ENCODE measurements at places on chromosomes 12 and 14.

DNA sequence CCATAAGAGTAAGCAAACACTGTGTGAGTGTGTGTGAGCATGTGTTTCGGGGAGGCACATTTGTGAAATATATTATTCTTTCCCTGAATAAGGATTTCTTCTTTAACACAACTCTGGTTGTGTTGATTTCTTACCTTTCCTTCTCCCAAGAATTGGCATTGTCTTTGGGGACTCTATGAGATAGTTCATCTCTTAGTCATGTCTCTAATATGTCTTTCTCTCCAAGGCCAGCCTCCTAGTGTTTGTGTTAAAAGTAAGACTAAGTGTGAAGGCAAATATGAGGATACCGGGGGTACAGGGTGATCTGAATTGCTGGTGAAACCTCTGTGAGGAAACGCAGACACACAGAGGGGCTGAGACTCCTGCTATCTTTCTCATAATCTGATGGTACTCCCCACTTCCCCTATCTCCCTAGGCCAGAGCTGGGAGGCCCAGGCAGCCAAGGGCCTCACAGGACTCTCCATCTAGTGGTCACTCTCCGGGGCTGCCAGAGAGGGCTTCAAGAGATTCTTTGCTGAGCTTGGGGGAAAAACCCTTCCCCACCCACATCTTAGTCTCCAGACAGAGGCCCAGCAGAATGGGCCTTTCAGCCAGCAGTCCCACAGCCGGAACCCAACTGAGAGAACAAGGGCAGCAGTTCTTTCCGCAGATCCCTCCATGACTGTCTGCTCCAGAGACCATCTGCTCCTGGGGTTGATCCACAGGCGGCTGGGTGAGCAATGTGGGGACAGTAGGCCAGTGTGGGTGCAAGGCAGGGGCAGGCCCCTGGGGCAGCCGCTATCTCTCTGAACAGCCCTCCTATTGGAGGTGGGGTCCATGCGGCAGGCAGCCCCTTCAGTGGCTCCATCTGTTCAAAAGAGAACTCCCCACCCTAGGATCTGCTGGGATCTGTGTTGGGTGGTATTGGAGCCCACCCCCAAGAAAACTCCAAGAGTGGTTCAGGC, 5.8 kb upstream of the HOXC12 start:
- DNase-seq = no peak

- DNase-seq = no peak
These were observed 9.4 kb upstream of the SELPLG start for GRCh38 chr12:108642899-108643654.

- DNase-seq = no peak
These were observed 45.5 kb upstream of the OVCH1 start for GRCh38 chr12:29543036-29543435.

GRCh38 chr12:93442411-93443340, 929 bp upstream of the UBE2N start:
- DNase-seq = no peak

DNA sequence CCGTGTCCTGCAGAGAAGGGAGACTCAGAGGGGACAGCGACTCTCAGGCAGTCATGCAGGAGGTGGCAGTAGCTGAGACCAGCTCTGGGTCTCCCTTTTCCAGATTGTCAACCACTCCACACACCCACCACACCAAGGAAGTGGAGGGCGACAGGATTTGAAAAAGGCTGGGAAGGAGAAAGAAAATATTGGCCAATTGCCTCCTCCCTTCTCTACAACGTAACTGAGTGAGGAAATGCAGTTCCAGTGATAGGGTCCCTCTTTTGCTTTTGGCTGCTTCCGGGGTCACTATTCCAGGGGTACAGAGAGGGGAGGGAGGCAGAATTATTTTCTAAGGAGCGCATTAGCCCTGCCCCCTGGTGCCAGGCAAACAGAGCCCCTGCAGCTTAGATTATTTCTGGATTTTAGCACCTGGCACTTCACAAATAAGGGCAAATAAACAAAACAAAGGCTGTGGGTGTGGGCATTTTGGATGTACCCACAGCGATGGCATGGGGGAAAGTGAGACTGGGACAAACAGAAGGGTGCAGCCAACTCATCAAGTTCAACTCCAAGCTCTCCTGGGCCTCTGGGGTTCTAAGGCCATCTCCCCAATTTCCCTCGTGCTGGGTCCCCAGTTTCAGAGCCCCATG, 20.4 kb downstream of the ASB2 start:
- no peak for DNase-seq

DNA sequence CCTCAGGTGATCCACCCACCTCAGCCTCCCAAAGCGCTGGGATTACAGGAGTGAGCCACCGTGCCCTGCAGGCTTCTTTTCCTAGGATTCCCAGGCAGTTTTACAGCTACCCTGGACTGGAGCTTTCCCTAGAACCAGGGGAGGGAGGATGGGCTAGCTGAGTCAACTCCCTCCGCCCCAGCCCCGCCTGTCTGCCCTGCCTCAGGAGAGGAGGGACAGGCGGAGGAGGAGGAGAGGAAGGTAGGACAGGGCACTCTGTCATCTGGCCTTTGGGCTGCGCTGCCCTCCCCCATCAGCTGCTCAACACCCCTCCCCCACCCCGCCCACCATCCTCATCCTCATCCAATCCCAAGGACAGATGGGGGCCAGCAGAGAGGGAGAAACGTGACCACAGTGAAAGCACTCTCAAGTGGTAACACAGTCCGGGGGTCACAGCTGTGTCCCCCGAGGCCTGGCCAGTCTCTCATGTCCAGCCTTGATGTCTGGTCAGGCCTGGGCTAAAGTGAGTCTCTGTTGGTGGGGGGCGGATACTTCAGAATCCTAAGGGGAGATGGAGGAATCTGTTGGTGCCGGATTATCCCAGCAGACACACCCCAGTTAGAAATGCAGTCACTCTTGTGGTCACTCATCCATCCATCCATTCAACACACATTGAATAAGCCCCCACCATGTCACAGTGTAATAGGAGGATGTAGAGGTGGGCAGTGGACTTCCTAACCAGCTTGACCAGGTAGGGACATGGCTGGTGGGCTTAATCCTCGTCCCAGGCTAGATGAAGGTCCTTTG, 12.3 kb downstream of the FIGNL2 start:
- DNase-seq = no peak

DNA sequence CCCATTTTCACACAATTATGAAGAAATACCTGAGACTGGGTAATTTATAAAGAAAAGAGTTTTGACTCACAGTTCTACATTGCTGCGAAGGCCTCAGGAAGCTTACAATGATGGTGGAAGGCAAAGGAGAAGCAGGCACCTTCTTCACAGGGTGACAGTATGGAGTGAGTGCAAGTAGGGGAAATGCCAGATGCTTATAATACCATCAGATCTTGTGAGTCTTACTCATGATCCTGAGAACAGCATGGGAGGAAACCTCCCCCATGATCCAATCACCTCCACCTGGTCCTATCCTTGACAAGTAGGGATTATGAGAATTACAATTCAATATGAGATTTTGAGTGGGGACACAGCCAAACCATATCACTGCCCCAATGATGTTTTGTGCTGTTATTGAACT, 189.3 kb upstream of the CRY1 start:
- DNase-seq = no peak

DNA sequence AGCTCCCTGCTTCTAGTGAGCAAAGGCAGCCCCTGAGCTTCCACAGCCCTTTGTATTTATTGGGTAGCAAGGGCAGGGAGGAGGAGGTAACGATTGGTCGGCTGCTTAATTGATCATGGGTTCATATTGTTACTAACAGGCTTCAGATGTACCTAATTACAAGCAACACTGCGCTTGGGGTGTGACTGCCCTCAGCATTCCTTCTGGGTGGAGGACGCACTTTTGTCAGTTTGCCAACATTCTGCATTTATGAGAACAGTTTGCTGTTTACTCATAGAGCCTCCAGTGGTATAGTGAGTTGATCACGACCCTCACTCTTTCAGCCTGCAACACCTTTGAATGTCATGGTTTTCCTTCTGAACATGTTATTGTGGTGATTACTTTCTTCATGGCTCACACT, 9.6 kb downstream of the TSHR start:
- no peak for DNase-seq

GRCh38 chr14:25411781-25412757, 362.1 kb upstream of the STXBP6 start:
- DNase-seq = no peak

GRCh38 chr12:32139064-32139421, 32.4 kb downstream of the BICD1 start:
- DNase-seq = no peak

GRCh38 chr12:77940567-77940966, 109.9 kb downstream of the NAV3 start:
- no peak for DNase-seq

- no peak for DNase-seq
These were observed 43.4 kb downstream of the WDR20 start for GRCh38 chr14:102182936-102183619.

- no peak for DNase-seq
These were observed 121.4 kb downstream of the KSR2 start for GRCh38 chr12:117847371-117847770.

GRCh38 chr14:77100961-77101360, 2.9 kb downstream of the CIPC start:
- DNase-seq = no peak

- DNase-seq = no peak
These were observed 8.0 kb upstream of the LGMN start for GRCh38 chr14:92756446-92756845.

DNA sequence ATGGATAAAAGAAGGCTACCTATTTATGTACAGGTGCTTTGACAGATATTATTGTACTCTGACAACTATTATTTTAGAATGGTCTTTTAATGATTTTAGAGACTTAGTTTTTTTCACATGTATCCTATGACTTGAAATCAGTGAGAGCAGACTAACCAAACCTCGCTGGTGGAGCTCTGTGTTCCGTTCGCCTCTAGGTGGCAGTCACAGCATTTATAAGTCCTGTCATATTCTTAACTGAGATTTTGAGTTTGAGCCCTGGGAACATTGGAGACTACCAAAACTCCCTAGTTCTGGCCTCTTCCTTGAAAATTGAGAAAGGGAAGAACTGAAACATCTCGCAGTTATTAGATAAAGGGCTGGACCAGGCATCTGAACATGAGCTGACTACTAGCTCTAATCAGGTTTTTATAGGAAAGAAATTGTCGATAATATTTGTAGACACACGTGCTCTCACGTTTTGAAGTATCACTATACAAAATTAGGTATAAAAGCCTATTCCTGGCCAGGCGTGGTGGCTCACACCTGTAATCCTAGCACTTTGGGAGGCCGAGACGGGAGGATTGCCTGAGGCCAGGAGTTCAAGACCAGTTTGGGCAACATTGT, 48.3 kb downstream of the TTLL5 start:
- peak; percentile 83 for DNase-seq

GRCh38 chr12:10238526-10238925, 25.8 kb downstream of the GABARAPL1 start:
- DNase-seq = no peak

DNA sequence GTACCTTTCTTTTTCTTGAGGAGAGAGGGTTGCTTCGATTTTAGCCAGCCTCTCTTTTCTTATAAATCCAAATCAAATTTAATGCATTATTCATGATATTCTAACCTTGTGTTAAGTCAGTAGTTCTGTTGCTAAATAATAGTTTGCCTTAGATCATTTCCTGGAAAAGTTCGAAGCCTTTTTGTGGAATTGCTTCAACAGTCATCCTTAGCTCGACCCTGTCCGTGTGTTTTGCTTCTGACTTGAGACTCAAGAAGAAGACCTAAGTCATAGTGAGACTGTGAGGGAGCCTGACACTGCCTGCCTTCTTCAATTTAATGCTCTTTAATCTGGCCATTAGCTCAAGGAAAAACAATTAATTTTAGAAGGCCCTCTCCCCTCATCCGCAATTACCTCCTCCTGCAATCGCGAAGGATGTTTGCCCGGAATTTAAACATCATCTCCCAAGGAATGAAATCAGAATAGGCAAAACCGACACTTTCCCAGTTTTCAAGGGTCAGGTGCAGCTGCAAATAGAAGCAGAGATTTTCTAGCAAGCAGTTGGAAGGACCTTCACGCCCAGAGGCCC, 453 bp upstream of the SLC4A8 start:
- no peak for DNase-seq

DNA sequence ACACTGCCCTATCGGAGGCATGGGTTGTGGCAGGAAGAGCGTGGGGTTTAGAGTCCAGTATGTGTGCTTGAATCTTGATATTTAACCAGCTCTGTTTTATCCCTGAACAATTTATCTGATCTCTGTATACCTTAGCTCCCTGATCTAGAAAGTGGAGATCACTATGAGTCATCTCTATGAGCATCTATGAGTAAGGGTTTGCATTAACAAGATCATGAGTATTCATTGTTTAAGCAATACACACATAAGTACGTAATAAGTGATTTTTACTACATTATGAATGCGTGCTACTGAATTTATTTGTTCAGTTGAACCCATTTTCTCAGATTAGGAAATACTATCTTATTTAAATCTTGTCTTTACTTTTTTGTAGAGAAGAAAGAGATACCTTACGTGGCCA, 49.4 kb downstream of the GPATCH2L start:
- DNase-seq = no peak

DNA sequence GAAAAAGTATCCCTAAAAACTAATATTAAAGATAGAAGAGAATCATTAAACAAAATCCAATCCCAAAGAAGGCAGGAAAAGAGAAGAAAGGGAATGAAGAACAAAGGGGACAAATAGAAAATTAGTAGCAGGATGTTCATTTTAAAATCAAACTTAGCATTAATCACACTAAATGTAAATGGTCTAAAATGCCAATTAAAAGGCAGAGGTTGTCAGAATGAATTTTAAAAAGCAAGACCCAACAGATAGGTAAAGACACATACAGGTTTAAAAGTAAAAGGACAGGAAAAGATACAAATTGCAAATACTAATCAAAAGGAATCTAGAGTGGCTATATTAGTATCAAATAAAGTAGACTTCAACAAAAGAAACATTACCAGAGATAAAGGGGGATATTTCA, 12.5 kb downstream of the DDHD1 start:
- DNase-seq = no peak

GRCh38 chr12:68231229-68231628, 5.6 kb upstream of the IL26 start:
- no peak for DNase-seq

DNA sequence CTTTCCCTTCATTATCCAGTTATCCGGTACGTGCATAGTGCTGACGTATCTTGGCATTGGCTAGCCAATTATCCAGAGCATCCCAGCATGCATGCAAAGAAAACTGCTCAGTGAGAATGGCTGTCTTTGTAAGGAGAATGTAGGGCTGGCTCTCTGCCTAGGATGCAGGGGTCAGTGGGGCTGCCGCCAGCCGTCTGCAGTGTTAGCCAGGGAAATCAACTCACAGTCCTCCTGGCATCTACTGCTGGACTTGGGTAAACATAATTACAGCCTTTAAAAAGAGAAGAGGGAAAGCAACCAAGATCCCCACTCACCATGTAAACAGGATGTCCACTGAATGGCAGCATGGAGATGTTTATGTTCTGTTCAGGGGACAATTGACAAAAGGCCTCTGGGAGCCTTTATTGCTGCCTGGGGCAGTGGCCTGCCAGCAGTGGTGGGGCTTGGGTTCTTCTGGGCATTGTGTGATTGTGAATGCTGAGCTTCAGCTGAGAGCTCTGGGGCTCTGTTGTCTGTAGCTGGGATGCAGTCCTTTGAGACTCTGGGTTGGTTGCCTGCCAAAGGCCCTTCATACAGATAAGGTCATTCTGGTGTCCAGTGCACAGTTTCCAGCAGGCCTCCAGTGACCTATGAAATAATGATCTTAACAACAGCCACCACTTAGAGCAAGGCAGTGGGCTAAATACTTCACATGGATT, 121.8 kb downstream of the TBC1D30 start:
- peak; percentile 56 for DNase-seq

- DNase-seq = no peak
These were observed 39.8 kb upstream of the NRXN3 start for GRCh38 chr14:78130356-78130755.

GRCh38 chr12:132489078-132489601, 811 bp upstream of the FBRSL1 start:
- DNase-seq = no peak

All from prostate gland (tissue), 2 donors.